D341Med (cell line): ENCODE measurements at places on chromosomes 5 and 9.

DNA sequence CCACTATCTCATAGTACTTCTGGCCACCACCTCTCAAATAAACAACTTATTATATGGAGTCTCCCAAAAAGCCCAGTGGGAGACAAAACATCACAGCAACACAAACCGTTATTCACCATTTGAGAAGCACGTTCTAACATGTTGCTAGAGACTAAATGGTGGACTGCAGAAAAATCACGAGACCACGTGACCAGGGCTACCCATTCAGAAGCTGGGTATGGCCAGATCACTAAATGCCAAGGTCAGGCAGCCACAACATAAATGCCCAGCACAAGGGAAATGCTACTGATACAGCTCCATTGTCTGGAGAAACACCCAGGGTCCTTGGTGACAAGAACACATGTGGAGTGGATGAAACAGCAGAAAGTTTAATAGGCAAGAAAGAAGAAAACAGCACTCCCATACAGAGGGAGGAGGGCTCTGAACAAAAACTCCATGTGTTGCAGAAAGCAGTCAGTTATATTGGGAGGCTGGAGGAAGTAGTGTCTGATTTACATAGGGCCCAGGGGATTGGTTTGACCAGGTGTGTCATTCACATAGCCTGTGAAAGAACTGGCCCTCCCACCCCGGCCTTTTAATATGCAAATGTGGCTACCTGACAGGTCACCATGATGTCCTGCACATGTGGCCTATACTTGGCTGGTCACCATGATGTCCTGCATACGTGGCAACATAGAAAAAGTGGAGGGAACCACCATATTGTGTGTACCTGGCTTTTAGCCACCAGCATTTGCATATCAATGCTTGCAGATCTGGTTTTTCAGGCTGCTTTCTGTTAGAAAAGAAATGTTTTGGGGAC, 97.2 kb downstream of the TRIM36 start:
- no peak for DNase-seq

DNA sequence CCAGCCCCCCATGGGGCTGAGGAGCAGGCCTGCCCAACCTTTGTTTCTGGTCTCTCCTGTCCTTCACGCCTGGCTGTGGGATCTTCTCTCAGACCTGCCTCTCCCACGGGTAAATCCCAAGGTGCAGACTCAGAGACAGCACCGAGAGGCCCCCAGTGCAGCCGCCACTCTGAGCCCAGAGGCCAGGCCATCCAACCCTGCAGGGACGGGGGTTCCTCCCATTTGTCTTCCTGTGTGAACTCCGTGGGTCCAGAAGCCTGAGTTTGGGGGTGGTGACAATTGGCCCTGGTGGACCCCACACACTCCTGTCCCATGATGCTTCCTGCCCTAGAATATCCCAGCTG, 123.4 kb downstream of the ADAMTS2 start:
- no peak for DNase-seq

DNA sequence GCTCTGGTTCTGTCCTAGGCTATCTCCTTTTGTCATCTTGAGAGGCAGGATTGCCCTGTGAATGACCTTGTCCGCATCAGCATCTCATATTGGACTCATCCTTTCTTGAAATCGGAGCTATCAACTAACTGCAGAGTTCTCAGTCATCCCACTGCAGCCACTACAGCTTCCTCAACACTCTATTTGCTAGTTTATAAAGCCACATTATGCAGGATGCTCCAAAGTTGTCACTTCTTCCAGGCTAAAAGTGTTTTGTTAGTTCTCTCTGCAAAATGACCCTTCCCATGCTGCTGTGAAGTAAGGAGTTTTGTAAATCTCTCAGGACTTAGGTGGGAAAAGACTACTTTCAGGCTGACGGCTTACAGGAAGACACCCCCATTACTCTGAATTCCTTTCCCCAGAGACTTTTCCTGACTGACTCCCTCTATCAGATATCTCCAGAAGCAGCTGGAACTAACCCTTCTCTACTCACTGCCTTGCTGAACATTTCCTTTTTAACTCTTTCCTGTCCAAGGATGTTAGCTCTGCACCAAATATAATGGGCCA, 257.6 kb downstream of the NFIB start:
- DNase-seq: no peak

DNA sequence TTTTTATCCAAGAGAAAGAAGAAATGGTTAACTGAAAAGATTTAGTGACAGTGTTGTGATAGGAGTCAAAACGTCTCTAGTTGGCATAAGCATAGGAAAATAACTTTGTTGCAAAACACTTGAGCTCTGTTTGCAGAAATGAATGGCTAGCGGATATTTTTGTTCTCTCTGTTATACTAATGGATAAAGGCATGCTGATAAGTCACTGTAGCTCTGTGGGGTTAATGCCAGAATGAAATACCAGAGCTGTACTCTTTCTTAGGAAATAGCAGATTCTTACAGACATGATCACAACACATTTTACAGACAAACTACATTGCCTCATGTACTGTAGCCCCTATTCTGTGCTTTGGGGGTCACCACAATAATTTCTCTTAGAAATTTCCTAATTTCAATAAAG, 202.8 kb downstream of the DMRTA1 start:
- no peak for DNase-seq

DNA sequence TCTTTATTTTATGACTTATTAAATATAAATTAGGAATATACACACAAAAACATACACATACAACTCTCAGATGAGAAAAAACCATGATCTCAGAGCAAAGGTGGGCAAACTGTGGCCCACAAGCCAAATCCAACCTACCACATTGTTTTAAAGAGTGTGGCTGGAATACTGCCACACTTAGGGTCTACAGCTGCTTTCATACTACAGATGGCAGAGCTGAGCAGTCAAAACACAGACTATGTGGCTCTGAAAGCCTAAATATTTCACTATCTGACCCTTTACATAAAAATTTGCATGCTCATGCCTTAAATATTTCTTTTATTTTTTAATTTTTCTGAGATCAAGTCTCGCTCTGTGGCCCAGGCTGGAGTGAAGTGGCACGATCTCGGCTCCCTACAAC, 28.3 kb downstream of the LEAP2 start:
- peak; percentile 34 for DNase-seq

- no peak for DNase-seq
Observed at GRCh38 chr9:134496413-134497282, 145.0 kb upstream of the COL5A1 start.

DNA sequence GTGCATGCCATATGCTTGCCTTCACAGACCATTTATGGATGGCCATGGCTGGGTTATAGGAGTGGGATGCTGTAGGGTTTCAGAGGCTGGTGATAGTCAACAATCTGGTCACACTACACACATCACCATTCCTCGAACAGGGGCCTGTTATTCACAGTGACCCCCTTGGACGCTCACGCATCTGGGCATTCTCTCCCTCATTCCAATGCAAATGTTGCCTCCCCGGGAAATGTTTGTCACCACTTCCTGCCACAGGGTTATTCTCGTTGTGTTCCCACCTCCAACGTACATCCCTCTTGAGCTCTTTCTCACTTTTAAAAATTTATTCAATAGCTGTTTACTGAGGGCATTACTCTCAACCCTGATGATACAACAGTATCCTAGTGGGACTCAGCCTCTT, 135.4 kb downstream of the SCAMP1 start:
- no peak for DNase-seq

DNA sequence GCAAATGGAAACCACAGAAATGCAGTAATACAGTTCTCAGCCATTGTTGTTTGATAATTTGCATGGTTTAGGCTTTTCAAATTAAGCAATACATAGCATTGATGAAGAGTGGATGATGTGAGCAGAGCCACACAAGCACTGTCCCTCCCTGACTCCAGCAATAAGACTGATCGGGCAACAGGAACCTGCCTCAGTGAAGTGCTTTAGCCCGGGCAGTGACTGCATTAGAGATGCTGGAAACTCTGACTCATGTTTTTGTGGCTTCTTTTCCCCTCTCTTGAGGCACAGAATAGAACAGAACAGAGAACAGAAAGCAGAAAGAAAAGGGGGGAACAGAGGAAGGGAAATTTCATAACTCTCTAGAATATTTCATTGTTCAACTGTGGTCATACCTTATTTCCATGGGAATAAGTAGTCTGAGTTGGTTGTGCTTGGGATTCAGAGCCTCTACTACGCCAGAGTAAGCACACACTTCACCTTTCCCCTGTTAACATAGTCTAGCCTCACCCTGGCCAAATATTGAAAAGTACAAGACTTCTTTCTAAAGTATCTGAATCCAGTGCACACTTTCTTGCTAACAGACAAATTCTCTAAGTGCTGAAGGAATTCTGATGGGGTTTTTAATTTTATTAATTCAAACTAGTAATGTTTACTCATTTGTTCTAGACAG, 164.8 kb upstream of the VCAN start:
- no peak for DNase-seq

DNA sequence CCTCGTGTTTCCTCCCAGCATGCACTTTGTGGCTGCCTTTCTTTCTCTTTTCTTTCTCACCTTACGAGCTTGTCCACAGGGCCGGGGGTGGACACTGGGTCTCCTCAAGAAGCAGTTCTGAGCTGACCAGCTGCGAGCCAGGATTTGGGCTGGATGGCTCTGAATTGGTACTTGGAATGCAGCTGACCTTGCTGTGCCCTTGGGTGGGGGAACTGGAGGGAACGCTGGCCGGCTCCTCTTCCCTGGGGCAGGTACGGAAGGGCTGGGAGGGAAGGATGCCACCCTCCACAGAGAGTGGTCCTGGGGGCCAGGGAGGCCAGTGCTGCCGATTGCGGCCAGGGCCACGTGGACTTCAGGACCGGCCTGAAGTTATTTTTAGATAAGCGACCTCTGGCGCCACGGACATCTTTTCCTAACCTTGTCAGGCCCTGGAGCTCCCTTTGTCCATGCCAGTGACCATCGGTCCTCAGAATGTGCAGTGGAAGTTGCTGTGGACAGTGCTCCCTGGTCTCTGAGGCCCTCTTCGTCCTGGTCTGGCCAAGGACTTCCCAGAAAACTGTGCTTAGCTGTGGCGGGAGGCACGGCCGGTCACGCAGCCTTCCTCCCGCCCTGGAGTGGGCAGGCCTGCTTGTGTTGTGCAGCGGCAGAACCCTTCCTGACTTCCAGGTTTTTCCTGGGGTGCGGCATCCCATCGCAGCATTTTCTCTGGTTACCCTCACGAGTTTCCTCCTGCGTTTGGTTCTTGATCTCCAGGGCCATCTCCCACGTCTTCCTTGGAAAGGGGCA, 13.5 kb upstream of the AHRR start:
- DNase-seq: no peak

- DNase-seq: no peak
Observed at GRCh38 chr5:95641741-95642220, 4.8 kb upstream of the RFESD start.

DNA sequence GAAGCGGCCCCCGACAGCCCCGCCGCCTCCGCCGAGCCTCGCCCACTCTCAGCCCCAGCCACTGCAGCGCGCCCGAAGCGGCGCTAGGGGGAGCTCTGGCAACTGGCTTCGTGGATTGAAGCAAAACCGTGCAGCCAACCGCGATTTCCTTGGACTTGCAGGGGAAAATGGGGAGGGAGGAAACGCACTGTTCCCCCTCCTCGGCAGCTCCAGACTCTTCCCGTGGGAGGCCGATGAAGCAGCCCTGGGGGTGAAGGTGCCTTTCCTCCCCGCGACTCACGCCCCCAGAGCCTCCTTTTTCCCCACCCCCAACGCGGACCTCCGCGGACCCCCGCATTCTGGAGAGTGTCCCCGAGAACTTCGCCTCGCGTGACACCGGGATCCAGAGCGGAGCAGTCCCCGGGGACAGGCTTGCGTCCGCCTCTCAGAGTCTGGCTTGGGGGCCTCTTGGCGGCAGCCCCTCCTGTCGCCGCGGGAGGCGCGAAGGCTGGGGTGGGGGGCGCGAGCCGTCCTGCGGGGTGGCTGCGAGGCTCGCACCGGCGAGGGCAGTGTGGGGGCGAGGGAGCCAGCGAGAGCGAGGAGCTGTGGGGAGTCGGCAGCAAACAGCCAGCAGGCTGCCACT, 3.8 kb downstream of the IER5L start:
- peak; percentile 91 for DNase-seq

- no peak for DNase-seq
Observed at GRCh38 chr9:12770261-12770660, 4.6 kb upstream of the LURAP1L start.

GRCh38 chr5:106331415-106331814, 1339.3 kb downstream of the EFNA5 start:
- DNase-seq: no peak
